ENCODE measurements at places on chromosomes 12 and 14.
A peak's percentile ranks its signal among the peaks of the same experiment; 100 is the strongest.

GRCh38 chr14:97850466-97850865 is 1053.3 kb downstream of the VRK1 start:
- no peak for DNase-seq

DNA sequence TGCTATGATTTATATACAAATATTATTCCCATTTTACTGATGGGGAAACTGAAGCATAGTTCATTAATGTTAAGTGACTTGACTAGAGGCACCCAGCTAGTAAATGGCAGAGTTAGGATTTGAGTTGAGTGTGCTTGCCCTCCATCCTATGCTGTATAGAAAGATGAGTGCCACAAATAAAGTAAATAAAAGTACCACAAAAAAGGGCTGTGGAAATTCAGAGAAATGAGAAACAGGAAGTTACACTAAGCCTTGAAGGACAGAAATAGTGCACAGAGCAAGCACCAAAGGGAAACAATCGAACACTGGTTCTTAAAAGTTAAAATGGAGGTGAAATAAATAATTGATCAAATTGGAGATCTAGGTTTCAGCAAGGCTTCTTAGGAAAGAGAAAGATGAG is 9.2 kb upstream of the ABCD2 start:
- no peak for DNase-seq

DNA sequence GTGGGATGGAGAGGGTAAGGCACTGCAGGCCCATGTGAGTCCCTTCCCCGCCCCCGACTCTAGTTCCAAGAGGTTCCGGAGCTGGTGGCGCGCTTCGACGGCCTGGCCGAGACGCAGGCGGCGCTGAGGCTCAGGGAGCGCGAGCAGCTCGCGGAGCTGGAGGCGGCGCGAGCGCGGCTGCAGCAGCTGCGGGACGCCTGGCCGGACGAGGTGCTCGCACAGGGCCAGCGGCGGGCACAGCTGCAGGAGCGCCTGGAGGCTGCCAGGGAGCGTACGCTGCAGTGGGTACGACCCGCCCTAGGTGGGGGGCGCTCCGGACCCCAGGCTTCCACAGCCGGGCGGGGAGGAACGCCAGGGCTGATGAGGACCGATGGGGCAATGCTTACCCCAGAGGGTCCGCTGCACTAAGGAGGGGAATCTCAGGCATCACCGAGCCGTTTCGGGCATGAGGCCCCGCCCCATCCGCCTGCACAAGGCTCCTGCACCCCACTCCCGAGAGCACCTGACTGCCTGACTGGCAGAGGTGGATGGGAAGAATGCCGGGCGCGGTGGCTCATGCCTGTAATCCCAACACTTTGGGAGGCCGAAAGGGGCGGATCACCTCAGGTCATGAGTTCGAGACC is 4.9 kb downstream of the CFAP73 start:
- peak; percentile 28 for DNase-seq

DNA sequence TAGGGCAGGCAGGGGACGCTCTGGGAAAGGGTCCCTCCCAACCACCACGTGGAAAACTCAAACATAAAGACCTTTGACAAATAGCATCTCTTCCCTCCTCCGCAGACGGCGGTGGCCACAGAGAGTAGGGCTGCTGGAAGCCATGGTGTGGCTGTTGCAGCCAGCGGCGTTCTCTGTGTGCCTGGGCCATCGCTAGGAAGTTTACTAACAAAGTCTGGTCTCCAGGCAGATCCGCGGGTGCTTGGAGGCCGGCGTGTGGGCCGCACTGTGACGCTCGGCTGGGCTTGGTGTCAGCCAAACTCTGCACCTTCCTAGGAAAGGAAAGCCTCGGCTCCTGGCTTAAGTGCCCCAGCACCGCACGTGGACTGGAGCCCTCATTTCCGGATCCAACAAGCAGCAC is 65.6 kb downstream of the CCDC88C start:
- no peak for DNase-seq

DNA sequence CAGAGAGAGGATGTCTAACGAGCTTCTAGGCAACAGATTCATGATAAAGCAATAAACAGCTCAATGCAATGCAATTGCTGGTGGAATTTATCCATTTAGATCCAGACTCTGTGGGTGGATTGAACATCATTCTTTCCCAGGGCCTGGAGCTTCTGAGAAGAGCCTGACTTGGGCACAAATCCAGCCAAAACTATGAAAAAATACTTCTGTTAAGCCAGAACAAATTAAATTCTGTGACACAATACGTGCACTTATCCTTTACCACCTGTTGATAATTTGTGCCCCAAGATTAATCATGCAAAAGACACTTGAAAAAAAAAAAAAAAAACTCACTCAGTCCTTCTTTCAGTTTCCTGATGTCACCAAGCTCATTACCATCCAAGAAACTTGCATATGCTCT is 446.0 kb upstream of the DCN start:
- no peak for DNase-seq

GRCh38 chr14:29062976-29063375 is 296.4 kb downstream of the FOXG1 start:
- no peak for DNase-seq

- DNase-seq, result peak; percentile 93
Measured at GRCh38 chr12:119354172-119354571, 19.6 kb downstream of the CCDC60 start.

- DNase-seq, result no peak
Measured at GRCh38 chr14:53890611-53891101, 66.0 kb downstream of the BMP4 start.

- no peak for DNase-seq
Measured at GRCh38 chr12:96310067-96310466, 90.2 kb downstream of the CDK17 start.

GRCh38 chr14:75907756-75908359 is 73.9 kb downstream of the TGFB3 start:
- no peak for DNase-seq

- no peak for DNase-seq
Measured at GRCh38 chr12:6199531-6200255, 507 bp upstream of the CD9 start.

GRCh38 chr14:81211844-81212243 is 8.9 kb downstream of the GTF2A1 start:
- DNase-seq, result no peak

GRCh38 chr12:73124480-73124879 is 852.3 kb downstream of the TRHDE start:
- no peak for DNase-seq

DNA sequence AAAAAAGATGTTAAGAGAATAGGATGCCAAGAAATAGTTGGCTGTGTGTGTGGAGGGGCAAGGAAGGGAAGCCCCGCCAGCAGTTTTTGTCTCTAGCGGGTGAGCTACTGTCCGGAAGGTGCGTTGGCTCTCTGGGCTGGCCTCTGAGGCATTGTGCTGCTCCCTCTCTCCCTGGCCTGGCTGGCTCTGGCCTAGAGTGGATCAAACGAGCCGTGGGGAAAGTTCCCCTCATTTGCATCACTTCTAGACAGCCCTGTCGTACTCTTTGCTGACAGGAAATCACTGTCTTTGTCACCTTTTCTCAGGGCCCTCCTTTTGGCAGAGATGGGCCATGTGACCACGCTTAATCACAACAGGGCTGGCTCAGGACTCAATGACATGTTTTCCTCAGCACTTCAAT is 236.1 kb upstream of the NPAS3 start:
- no peak for DNase-seq

DNA sequence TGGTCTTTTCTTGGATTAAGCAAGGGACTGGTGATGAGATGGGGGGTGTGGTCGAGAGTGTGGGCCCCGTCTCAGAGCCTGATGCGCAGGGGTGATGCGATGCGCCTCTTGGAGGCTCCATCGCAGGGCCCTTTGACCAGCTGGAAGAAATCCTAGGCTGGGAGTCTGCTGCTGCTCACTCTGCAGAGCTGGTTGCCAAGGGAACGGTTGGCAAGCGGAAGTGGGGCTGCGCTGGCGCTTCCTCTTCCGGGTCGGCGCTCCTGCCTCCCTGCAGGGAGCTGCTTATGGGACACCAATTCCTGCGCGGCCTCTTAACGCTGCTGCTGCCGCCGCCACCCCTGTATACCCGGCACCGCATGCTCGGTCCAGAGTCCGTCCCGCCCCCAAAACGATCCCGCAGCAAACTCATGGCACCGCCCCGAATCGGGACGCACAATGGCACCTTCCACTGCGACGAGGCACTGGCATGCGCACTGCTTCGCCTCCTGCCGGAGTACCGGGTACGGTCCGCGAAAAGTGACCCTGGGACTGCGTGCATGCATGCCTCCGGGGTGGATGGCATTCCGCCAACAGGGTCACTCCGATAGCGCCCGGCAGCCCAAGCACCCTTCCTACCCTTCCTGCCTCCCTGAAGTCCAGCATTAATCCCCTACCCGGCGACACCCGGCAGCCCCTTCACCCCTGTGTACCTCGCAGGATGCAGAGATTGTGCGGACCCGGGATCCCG is at the start of gene MYG1:
Gene MYG1, plus strand, starts transcription at position 242 of the 727 bp plus-strand sequence. Its CDS starts 43 bp downstream, at position 285.
- peak; percentile 84 for DNase-seq

- no peak for DNase-seq
Measured at GRCh38 chr12:53171725-53172329, 8.7 kb upstream of the ZNF740 start.

GRCh38 chr12:109736552-109737108 is 23.0 kb downstream of the FAM222A start:
- no peak for DNase-seq

DNA sequence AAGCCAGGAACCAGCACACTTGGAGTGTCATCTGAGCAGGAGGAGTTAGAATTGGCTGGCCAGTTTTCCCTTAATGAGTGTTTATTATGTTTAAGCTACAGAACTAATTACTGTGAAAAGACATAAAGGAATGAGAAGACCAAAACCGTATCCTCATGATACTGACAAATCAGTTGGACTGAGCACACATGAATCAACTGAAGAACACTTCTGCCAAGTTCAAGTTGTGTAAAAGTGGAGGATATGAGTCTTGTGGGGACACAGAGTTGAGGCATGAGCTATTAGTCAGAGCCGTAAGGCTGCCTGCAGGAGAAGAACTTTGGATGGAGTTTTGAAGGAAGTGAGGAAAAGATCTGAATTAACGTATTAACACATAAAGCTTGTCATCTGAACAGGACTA is 43.1 kb downstream of the HMGA2 start:
- DNase-seq, result no peak

GRCh38 chr12:100987552-100988521 is 193.3 kb downstream of the ANO4 start:
- DNase-seq, result no peak

DNA sequence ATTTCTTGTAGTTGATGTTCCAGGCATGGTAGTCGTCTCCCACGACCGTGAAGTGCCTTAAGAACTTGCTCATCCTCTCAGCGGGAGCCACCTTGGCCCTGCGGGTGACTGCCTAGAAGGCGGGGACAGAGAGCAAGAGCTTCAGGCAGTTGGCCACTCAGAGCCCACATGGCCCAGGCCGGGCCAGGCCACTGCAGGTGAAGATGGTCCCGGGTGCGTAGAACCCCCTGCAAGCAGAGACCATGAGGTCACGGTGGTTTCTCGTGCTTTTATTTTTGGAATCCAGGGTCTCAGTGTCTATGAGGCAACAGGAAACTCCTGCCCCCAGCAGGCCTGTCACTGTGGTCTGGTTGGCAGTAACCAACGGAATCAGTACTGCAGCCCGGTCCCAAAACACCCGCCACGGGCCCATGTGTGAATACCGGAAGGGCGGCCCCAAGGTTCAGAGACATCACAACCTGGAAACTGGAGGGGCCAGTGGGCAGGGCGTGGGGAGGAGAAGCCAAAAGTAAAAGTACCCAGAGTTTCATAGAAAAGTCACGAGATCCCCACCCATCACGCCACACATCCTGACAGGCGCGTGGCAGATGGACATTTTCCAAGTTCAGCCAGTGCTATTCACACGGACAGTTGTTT is 27.5 kb downstream of the HVCN1 start:
- no peak for DNase-seq

DNA sequence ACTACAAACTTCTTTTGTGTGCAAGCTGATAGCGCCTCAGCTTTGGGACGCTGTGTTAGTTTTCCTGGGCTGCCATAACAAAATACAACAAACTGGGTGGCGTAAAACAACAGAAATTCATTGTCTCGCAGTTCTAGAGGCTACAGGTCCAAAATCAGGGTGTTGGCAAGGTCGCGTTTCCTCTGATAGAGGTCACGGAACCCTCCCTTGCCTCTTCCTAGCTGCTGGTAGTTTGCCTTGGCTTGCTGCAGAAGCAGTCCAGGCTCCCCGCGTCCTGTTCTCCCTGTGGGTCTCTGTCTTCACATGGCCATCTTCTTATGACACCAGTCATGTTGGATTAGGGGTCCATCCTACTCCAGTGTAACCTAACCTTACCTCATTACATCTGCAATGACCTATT is 32.8 kb upstream of the PTGR2 start:
- no peak for DNase-seq

- DNase-seq, result no peak
Measured at GRCh38 chr14:99185436-99186068, 86.4 kb downstream of the BCL11B start.

Data from NCI-H526 treated with DMSO at 0.1 percent for 48 hours (cell line).